CD4-positive, alpha-beta memory T cell (primary cell): ENCODE measurements at places on chromosomes 3 and 15. TPM values are rescaled to one million over a fixed set of nuclear protein-coding genes. Genes with fewer than 3 reads are reported as not detected.

POPDC2 gene
- total RNA-seq: 7.4 TPM

DNA sequence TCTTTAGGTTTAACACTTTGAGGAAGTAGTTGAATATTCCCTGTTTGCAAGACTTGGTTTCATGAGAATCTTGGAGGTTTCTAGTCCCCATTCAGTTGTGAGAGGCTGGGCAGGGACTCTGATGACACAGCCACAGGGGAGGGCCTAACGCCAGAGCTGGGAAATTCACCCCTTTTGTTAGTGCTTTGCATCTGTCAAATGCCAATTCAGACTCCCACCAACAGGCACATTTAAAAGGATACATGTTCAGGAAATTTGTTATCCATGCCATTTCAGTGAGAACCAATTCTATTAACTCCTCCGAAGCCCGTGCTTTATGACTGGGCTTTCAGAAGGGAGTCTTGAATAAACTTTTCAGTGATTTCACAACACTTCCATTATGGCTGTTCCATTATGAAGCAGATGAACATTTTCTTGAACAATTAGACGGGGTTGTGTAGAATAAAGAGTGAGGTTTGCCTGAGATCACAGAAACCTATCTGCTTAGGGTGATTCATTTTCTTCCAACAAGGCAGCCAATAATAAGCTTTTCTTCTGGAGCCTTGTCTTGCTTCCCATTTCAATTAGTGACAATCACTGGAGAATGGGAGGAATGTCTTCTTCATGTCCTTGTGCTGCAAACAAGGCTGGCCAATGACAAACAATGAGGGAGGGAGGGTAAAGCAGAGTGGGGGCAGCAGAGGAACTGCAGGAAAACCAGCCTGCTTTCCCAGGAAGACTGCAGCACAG, 90.6 kb downstream of the SOX14 start:
- DNase-seq: no peak

GRCh38 chr15:75069301-75069925, 46.0 kb downstream of the PPCDC start:
- DNase-seq: no peak

DNA sequence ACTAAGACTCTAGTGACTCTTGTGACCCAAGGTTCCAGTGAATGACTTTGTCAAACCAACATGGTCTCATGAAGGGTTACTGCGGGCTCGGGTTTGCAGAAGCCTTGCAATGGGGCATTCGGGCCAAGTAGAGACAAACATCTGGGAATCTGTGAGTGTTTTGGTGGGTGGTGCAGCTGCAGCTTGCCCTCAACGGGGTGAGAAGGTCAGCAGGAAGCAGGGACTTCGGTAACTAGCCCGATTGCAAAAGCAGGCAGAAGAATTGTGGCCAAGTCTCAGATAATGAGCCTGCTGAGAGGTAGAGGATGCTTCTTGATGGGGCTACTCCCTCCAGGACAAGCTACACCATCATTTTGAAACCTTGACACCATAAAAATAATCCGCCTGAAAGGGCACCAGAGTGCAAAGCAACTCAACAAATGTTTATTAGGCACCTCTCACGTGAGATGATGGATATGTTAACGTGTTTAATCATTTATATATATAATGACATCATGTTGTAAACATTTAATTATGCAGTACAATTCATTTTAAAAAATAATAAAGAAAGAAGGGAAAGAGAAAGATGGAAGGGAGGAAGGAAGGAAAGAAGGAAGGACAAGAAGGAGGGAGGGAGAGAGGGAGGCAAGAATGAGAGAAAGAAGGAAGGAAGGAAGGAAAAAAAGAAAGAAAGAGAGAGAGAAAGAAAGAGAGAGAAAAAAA, 263.9 kb upstream of the IGF1R start:
- DNase-seq: no peak

CCDC32 gene
- 31.7 TPM for total RNA-seq

DNA sequence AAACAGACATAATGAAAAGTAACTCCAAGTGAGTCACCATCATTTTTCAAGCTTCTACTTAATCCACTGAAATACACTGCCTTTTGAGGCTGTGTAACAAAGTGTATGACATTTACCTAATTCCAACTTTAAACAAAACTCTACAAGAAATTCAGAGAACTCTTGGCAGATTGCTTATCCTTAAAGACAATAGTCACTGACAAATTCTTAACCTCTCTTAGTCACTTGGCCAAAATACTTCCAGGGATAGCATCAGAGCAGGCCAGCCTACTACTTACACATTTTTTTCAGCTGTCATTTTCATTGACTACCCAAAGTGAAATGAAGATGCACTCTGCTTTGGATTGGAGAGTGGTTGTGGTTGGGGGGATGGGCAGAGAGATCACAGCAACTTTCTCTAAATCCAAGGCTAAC, 3.6 kb downstream of the WWTR1 start:
- DNase-seq: no peak

C2CD4A gene
- not detected for total RNA-seq

MYO9A gene
- total RNA-seq: 37.9 TPM

DNA sequence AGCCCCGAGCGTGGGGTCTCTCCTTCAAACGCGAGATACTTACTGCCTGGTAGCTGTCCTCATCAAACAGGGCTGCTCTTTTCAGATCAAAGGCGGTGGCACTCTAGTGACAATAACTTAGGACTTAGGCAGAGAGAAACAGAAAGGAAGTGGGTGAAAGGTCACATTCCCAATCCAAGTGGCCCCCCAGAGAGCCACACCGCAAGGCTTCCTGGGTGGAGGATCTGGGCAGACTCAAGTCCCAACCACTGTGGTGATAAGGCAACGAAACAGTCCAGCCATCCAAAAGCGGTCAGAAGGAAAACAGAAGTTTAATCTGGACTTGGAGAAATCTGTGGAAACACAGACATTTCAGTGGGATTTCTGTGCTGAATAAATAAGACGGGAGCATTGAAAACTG, 227.2 kb downstream of the ADAMTS17 start:
- DNase-seq: no peak

- DNase-seq: no peak
Measured at GRCh38 chr3:153073636-153074035, 88.4 kb upstream of the RAP2B start.

PRSS50 gene
- total RNA-seq: not detected

- DNase-seq: no peak
Measured at GRCh38 chr15:42287931-42288330, 14.7 kb upstream of the TMEM87A start.

HRH1 gene
- 0.58 TPM for total RNA-seq

LMAN1L gene
- total RNA-seq: 0.39 TPM

DNA sequence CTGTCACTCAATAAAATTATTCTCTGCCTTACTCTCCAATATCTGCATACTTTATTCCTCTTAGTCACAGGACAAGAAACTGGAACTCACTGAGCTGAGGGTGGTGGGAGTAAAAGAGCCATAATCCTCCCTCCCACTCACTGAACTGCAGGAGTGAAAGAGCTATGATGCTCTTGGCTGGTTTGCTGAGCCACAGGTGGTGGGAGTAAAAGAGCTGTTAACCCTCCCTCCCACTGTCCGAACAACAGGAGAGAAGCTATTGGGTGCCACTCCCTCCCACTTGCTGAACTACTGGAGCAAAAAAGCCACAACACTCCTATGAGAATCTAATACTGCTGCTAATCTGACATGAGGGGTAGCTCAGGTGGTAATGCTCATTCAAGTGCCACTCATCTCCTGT, 391.0 kb downstream of the NSUN3 start:
- DNase-seq: no peak

- no peak for DNase-seq
Measured at GRCh38 chr3:141076036-141076773, 25.1 kb downstream of the SPSB4 start.

REC114 gene
- not detected for total RNA-seq

GRCh38 chr3:34218706-34219385, 420.4 kb downstream of the PDCD6IP start:
- no peak for DNase-seq

GRCh38 chr3:161371441-161372320, at the start of gene SPTSSB:
Gene SPTSSB, minus strand, starts transcription at chr3:161371517. Its CDS starts 25,194 bp downstream, at chr3:161346323.
- DNase-seq: peak; percentile 47

DNA sequence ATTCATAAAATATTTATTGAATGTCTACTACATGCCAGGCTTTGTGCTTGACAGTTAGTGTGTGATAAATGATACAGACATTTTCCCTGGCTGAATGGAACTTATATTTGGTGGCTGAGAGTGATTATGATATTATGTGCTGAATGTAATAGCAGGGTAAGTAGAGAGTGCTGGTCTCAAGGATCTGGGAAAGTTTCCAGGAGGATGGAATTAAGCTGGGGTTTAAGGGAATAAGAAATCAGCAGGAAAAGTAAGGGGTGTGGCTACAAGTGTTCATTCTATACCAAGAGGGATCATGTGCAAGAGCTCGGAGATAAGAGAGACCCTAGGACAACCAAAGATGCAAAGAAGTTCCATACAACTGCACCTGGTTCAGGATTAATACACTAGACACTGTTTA, 500.1 kb upstream of the CFAP20DC start:
- DNase-seq: no peak

- no peak for DNase-seq
Measured at GRCh38 chr3:110750201-110750600, 321.4 kb upstream of the NECTIN3 start.

UQCC5 gene
- total RNA-seq: 13.2 TPM

- DNase-seq: no peak
Measured at GRCh38 chr15:29570121-29570947, 251.9 kb downstream of the TJP1 start.

- DNase-seq: no peak
Measured at GRCh38 chr3:75101329-75102147, 487.1 kb upstream of the CNTN3 start.

DNA sequence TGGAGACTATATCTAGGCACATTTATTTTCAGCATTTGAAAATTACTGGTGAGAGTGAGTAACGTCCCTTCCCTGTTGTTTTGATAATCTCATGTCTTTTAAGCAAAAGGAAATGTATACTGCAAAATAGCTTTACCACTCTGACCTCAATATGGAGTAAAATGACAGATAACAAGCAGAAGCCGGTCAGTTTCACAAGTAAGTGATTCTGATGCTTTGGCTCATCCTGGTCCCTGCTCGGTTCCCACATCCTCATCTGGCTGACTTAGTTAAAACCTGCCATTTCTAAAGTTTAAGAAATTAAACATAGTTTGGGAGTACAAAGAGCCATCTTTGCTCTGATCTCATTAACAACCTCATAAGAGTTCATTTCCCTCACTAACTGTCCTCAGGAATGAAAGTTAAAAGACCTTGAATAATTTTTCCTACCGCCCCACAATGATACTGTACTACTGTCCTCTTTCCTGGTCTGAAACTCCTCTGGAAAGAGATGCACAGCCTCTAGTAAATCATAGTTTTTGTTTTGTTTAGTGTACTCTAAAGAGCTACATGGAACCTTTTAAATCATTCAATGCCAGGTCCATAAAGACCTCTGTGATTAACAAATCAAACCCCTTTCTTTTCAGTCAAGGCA, 72.3 kb upstream of the ICE2 start:
- no peak for DNase-seq

GRCh38 chr3:94070341-94070911, 7.6 kb downstream of the NSUN3 start:
- DNase-seq: no peak

MEX3B gene
- total RNA-seq: 1.6 TPM

DNA sequence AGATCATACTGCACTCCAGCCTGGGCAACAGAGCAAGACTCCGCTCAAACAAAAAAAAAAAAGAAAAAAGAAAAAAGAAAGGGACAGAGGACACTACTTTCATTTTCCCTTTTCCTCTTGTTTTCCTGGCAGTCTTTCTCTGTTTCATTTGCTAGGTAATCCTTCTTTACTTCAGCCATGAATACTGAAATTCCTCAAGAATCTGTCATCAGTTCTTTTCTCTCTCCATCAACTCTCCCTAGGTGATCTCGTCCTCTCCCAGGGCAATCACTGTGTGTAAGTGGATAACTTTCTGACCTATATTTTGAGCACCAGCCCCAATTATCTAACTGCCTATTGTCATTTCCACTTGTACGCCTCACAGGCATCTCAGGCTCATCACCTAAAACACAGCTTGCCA, 51.5 kb downstream of the TTC23 start:
- no peak for DNase-seq

DNA sequence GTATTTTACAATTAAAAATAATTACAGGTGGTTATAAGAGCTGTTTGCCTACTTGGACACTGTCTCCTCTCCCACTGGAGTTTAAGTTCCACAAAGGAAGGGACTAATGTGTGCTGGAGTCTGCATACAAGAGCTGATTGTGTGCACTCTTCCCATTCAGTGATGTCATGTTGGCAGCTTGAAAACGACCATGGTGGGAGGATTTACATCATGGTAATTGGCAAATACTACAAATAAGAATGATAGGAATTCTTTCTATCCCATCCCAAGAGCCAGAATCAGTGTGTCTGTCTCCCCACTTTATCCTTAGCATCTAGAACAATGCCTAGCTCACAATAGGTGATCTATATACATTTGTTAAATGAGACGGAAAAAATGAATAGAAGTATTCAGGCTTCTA, 14.1 kb downstream of the ITGA11 start:
- DNase-seq: no peak

DNA sequence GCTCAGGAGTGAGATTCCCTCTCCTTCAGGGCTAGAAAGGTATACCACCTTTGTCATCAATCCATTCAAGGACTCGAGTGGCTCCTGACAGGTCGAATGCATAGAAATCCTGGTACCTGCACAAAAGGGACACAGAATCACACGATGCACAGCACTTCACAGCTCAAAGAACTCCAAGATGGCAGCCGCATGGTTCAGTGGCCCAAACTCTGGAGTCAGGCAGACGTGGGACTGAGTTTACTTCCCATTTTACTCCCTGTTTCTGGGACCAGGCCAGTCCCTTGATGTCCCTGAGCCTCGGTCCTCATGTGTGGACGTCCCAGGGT, 536 bp downstream of the WDR73 start:
- DNase-seq: no peak

SCN11A gene
- 0.08 TPM for total RNA-seq

GRCh38 chr3:177673112-177673914, 476.0 kb upstream of the TBL1XR1 start:
- no peak for DNase-seq

DNA sequence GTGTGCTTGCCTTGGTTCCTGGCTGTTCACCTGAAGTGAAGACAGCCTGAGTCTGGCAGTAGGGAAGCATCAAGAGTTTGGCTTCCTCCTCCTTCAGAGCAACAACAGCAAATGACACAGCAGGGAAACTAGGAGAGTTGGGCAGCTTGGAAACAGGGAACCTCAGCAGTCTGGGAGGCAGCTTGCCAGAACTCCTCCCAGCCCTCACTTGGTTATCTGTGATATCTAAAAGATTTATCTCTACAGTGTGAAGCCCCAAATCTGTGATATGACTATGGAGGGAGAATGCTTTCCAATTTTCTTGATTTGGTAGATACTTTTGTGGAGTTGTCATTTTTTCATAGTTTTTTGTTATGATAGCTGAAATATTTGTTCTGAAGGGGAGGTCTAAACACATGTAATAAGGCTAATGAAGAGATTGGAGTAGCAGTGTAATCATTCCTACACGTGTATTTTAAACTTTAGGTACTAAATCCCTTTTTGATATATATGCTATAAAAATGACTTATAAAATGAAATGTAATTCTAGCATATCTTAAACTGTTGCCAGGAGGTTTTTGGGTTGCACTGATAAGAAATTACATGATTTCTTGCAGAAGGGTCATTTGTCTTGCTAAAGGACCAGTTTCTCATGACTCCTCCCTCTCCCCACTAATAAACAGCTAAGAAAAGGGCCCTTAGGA, 20.8 kb downstream of the UBE2E1 start:
- DNase-seq: no peak

- no peak for DNase-seq
Measured at GRCh38 chr15:49831206-49831965, 210.5 kb downstream of the DTWD1 start.
